ENCODE measurements at places on chromosomes 1 and 21. TPM values are rescaled to one million over a fixed set of nuclear protein-coding genes. Genes with fewer than 3 reads are reported as not detected.

- no peak for DNase-seq
- H3K4me1 ChIP-seq, result no peaks in the 10 kb centered on the region
- H3K36me3 ChIP-seq, result peaks cover 6% of the 10 kb centered on the region
- H3K4me3 ChIP-seq, result no peak overlapping the region
- H3K27ac ChIP-seq, result no peak overlapping the region
Observed at GRCh38 chr1:226838456-226838855, 32.0 kb upstream of the PSEN2 start.

DNA sequence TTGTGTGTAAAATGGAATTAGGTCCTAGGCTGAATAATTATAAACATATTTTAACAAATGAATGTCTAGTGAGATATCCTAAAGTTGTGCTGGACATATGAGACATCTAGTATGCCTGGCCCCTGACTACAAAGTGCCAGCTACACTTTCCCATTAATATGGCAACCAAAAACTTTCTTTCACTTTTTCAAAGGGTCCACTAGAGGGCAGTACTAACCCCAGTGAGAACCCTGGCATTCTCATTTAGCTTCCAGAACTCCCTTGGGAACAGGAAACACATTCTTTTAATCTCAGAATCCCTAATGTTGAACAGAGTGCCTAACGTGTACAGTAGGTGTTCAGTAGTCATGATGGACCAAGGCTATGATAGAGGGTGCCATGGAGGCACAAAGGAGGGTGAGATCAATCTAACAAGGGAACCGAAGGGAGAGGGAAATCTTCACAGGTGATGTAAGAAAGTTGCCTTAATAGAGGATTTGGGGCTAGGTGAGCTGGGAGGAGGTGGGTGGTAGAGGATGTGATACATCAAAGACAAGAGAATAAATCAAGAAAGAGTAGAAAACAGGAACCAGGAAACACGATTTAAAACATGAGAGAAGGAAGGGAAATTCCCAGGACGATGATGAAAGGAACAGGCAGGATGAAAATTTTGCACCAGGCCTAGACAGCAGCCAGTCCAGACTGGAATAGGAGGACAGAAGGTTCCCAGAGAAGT, 41.6 kb downstream of the NSL1 start:
- no peak for DNase-seq
- peak overlapping the region; percentile 82 for H3K27ac ChIP-seq
- peaks cover 61% of the 10 kb centered on the region for H3K4me1 ChIP-seq
- H3K36me3 ChIP-seq, result peaks cover 10% of the 10 kb centered on the region
- no peaks in the 10 kb centered on the region for H3K27me3 ChIP-seq

Gene NUP210L
- 0.04 TPM for total RNA-seq

Gene TTC39A
- total RNA-seq, result not detected

GRCh38 chr1:43913051-43913501, 20.5 kb upstream of the ARTN start:
- no peaks in the 10 kb centered on the region for H3K27me3 ChIP-seq
- H3K4me3 ChIP-seq, result no peak overlapping the region
- no peaks in the 10 kb centered on the region for H3K36me3 ChIP-seq
- H3K4me1 ChIP-seq, result no peaks in the 10 kb centered on the region
- no peak for DNase-seq

DNA sequence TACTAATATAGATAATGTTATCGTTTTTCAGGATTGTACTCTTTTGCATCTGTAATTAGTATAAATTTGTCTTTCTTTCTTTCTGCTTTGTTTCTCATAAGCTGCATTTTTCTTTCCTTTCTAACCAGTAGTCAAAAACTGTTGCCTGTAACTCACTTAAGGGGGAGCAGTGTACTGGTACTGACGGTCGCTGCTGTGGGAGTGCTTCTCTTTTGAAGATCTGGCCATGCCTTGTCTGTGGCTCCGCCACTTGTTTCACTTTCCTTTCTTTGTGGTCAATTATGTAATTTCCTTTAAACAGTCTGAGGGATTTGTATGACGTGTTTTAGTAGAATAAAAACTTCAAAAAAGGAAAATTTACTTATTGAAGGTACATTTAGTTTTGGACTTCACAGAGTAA, 37.0 kb downstream of the MIA3 start:
- DNase-seq, result peak; percentile 71
- H3K4me1 ChIP-seq, result peaks cover 63% of the 10 kb centered on the region
- H3K27me3 ChIP-seq, result no peaks in the 10 kb centered on the region
- peak overlapping the region; percentile 92 for H3K27ac ChIP-seq
- H3K4me3 ChIP-seq, result peak overlapping the region; percentile 57

- no peak for DNase-seq
- no peak overlapping the region for H3K27ac ChIP-seq
- H3K4me3 ChIP-seq, result no peak overlapping the region
- H3K36me3 ChIP-seq, result no peaks in the 10 kb centered on the region
Observed at GRCh38 chr1:89800022-89800655, 20.7 kb upstream of the LRRC8D start.

GRCh38 chr1:88317396-88317795, 366.7 kb upstream of the PKN2 start:
- no peak overlapping the region for H3K27ac ChIP-seq
- no peak overlapping the region for H3K4me3 ChIP-seq
- no peak for DNase-seq
- no peaks in the 10 kb centered on the region for H3K36me3 ChIP-seq
- no peaks in the 10 kb centered on the region for H3K4me1 ChIP-seq
- peaks cover 9% of the 10 kb centered on the region for H3K27me3 ChIP-seq

GRCh38 chr1:115251856-115252255, 86.2 kb downstream of the NGF start:
- DNase-seq, result no peak
- H3K36me3 ChIP-seq, result peaks cover 1% of the 10 kb centered on the region
- peaks cover 18% of the 10 kb centered on the region for H3K27me3 ChIP-seq
- no peak overlapping the region for H3K27ac ChIP-seq
- H3K4me1 ChIP-seq, result no peaks in the 10 kb centered on the region

GRCh38 chr1:40820251-40820797, 36.7 kb downstream of the KCNQ4 start:
- H3K27me3 ChIP-seq, result peaks cover 3% of the 10 kb centered on the region
- no peak overlapping the region for H3K27ac ChIP-seq
- H3K4me1 ChIP-seq, result peaks cover 16% of the 10 kb centered on the region
- no peak overlapping the region for H3K4me3 ChIP-seq
- H3K36me3 ChIP-seq, result no peaks in the 10 kb centered on the region
- DNase-seq, result no peak

- H3K27ac ChIP-seq, result no peak overlapping the region
- DNase-seq, result no peak
- no peaks in the 10 kb centered on the region for H3K4me1 ChIP-seq
Observed at GRCh38 chr1:232822530-232822929, 17.3 kb downstream of the MAP10 start.

Gene EDARADD
- 1.6 TPM for total RNA-seq

- DNase-seq, result no peak
- no peak overlapping the region for H3K27ac ChIP-seq
- H3K36me3 ChIP-seq, result no peaks in the 10 kb centered on the region
- no peak overlapping the region for H3K4me3 ChIP-seq
Observed at GRCh38 chr1:176831150-176831549, 333.4 kb downstream of the ASTN1 start.

- no peaks in the 10 kb centered on the region for H3K36me3 ChIP-seq
- H3K27ac ChIP-seq, result no peak overlapping the region
- H3K4me1 ChIP-seq, result peaks cover 29% of the 10 kb centered on the region
- no peak for DNase-seq
- no peak overlapping the region for H3K4me3 ChIP-seq
- H3K27me3 ChIP-seq, result peaks cover 6% of the 10 kb centered on the region
Observed at GRCh38 chr1:20057886-20058420, 12.0 kb upstream of the PLA2G5 start.

Gene SPATA46
- total RNA-seq, result not detected

Gene RORC
- 0.06 TPM for total RNA-seq

Data from activated naive CD8-positive, alpha-beta T cell treated with anti-CD3 and anti-CD28 coated beads for 36 hours (primary cell).